Placental epithelial cell (primary cell): ENCODE measurements at places on chromosomes 5 and 9. TPM values are rescaled to one million over a fixed set of nuclear protein-coding genes. Genes with fewer than 3 reads are reported as not detected.

HK3 gene
- under 0.01 TPM in 1 of 2 replicates, not detected in the other for total RNA-seq

PCDHB14 gene
- total RNA-seq = 0.22 and 1.2 TPM in 2 replicates

KLHL9 gene
- total RNA-seq = 34.2 and 43.8 TPM in 2 replicates

CXCL14 gene
- total RNA-seq = not detected in 2 replicates

SVEP1 gene
- total RNA-seq = 0.22 and 0.39 TPM in 2 replicates

SLC46A2 gene
- total RNA-seq = not detected in 2 replicates

FAM169A gene
- total RNA-seq = 2.0 and 3.1 TPM in 2 replicates

GLRA1 gene
- total RNA-seq = not detected in 2 replicates

DAP gene
- 74.2 and 86.3 TPM in 2 replicates for total RNA-seq

GABRB2 gene
- under 0.01 and 0.39 TPM in 2 replicates for total RNA-seq

PDE6A gene
- 0.11 TPM in 1 of 2 replicates, not detected in the other for total RNA-seq

IARS1 gene
- total RNA-seq = 116 and 207 TPM in 2 replicates

DUSP1 gene
- 146 and 176 TPM in 2 replicates for total RNA-seq

DOCK2 gene
- 1.2 TPM in 1 of 2 replicates, not detected in the other for total RNA-seq

BSPRY gene
- total RNA-seq = not detected in 2 replicates

NR2F1 gene
- total RNA-seq = 0.98 and 1.6 TPM in 2 replicates

TICAM2 gene
- 2.4 and 3.3 TPM in 2 replicates for total RNA-seq

SH3TC2 gene
- 13.7 and 29.6 TPM in 2 replicates for total RNA-seq

SPINK7 gene
- not detected in 2 replicates for total RNA-seq

OLFM1 gene
- total RNA-seq = 0.39 and 1.2 TPM in 2 replicates

CCDC192 gene
- total RNA-seq = 0.39 TPM in 1 of 2 replicates, not detected in the other
